ENCODE measurements at places on chromosomes 16 and 17.

GRCh38 chr17:14510136-14510535 is 209.3 kb downstream of the HS3ST3B1 start:
- no peak for DNase-seq

- DNase-seq, result no peak
These were observed 24.4 kb downstream of the TNFRSF13B start for GRCh38 chr17:16947470-16947869.

GRCh38 chr17:46024590-46024989 is 25.5 kb downstream of the STH start:
- no peak for DNase-seq

DNA sequence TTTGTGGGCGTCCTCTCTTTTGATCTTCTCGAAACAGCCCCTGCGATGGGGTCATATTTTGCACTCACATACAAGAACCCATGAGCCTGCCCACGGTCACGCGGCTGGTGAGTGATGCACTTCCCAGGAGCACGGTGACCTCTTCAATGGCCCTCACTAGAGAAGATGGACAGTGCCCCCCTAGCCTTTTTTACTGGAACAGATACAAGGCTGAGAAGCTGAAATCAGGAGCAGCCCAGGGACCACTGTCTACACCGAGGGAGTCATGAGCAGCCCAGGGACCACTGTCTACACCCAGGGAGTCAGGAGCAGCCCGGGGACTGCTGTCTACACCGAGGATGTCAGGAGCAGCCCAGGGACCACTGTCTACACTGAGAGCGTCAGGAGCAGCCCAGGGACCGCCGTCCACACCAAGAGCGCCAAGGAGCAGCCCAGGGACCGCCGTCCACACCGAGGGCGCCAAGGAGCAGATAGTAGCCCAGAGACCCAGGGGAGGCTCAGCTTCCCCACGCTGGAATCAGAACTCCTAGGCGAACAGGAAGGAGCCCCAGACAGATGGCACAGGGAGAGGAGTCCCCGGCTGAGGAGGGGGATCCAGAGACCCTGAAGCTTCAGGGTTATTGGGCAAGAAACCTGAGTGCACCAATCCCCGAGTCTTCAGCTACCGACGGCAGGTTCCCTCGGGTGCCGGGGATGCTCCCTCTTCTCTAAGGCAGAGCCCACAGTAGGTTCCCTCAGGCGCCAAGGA is 23.7 kb downstream of the ACSF3 start:
- DNase-seq, result no peak

DNA sequence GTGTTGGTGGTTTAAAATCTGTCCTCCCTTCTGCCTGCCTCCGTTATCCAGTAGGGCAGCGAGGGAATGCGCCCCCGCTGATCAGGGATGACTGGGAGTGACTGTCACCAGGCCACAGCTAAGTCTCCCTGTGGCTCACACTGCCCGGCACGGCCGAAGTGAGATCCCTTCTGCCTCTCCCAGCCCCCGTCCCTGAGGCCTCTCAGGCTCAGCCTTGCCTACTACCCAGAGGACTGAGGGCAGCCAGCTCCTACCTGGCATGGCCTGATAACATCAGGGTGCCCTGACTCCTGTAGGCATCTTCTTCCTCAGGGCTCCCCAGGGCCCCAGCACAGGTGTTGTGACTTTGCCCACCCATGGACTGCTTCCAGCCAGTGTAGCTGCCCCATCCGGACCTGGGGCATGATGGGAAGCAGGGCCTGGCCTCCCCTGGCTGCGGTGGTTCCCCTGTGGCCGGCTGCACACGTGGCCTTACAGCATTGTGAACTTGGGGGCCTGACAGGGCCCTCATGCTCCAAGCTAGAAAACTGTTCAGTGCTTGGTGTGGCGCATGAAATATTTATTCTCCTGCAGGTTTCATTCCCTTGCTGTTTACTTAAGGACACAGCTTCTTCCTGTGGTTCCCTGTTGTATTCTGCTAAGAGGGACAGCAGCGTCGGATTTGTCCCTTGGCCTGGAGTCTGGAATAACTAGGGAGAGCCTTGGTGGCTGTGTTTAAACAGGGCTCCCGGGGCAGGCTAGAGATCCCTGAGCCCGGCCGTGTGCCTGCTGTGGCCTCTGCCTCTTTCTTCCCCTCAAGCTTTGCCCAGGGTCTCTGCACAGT is 30.0 kb downstream of the GINS2 start:
- no peak for DNase-seq

GRCh38 chr16:64964126-64964540 is 157.7 kb downstream of the CDH11 start:
- no peak for DNase-seq

GRCh38 chr17:13182854-13183253 is 165.0 kb upstream of the ELAC2 start:
- no peak for DNase-seq

DNA sequence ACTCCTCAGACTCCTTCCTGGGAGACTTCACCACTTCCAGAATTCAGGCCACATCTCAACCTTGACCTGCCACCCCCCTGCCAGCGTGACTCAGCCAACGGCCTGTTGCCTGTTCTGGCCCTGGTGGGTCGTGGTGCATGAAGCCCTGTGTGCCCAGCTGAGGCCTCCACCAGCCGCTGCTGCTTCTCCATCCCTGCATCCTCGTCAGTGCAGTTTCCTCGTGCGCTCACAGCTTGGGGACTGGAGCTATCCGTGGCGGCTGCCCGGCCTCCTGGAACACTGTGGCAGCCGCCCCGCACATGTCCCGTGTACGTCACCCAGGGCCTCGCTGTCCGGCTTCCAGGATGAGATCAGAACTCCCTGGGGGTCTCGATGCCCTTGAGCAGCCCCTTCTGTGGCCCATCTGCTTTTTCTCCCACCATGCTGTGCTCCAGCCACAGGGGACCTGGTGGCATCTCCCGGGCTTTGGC is 8.0 kb upstream of the TEDC2 start:
- no peak for DNase-seq

DNA sequence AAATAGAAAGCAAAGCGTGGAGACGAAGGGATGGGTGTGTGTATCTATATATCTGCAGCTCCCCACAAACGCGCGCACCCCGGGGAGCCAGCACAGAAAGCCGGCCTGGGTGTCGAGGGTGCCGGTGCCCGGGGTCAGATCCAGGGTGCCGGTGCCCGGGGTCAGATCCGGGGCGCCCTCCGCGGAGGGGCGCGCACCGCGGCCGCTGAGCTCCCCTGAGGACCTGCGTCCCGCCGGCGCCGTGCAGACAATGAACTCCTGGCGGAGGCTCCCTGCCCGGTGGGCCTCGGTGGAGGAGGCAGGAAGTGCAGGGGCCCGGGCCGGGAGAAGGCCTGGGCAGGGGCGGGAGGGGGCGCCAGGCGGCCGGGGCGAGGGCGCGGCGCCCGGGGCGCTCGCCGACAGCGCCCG is 1.1 kb downstream of the ZNF423 start:
- peak; percentile 65 for DNase-seq

GRCh38 chr17:37737081-37737480 is 7.8 kb downstream of the HNF1B start:
- no peak for DNase-seq

- DNase-seq, result no peak
These were observed 5.3 kb upstream of the FOXN1 start for GRCh38 chr17:28500712-28501379.

DNA sequence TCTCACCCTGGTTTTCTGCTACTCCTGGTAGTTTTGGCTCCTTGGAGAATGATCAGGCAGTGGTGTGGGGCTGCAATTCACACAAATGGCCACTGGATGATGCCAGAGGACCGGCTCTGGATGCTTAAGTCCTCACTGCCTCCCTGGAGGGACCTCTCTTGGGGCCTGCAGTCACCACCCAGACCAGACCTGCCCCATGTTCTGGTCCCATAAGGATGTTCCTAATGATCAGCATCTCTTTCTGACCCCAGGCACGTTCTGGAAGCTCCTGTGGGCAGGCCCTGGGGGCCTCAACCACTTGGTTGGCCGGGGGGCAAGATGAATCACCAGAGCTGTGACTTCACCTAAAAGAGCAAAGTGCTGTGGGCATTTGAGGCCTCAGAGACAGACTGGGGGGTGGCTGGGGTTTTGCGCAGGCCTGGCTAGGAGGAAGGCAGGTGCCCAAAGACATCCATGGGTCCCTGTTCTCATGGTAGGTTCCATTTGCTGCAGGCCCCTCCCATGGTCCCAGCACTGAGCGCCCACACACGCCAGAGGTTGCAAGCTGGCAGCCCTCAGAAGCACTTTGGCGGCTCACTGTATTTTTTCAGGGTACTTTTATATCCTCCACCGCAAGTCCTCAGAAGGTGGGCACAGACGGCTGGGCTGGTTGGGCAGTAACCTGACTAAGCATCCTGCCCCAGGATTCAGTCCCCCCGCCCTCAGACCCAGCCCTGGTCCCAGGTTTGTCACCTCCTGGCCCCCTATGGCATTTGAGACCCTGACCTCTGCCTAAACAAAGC is 53.2 kb downstream of the NT5M start:
- peak; percentile 87 for DNase-seq

DNA sequence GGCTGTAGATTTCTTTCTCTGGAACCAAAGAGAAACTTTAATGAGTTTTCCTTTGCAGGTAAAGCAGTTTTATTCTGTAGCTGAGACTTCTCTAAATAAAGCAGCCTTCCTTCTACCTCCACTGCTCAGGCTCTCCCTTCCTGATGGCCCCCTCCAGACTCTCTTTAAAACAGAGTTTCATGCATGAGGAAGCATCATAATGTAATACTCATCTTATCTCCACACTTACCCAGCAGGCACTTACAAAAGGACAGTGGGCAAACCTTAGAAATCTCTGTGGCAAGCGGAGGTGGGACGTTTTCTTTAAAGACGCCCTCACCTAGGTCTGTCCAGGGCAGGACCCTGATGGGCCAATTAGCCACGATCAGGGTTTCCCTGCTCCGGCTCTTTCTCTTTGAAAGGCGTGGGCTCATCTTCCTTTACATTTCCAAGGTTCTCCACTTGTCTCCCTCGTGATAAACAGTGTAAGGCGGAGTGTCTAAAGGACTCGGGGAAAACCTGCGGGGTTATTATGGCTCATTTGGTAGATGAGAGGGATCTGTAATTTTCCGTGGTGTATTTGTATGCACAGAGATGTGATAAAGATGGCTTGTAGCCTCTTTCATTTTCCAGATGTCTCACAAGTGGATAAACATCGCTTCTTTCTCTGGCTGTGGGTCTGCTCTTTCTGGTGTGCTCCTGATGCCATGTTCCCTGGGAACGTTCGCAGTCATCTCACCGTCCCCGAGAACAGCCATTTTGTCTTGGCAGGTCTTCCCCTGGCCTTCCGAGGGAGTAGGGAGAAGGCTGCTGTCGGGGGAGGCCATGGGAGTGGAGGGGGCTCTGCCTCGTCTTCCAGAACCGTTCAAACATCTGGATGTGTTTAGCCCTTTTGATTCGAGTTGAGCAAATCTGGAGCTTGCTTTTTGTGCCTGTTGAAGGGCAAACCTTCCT is 239.0 kb downstream of the CCDC182 start:
- no peak for DNase-seq
